NCI-H774 (cell line): ENCODE measurements at places on chromosomes 13 and 19.

GRCh38 chr13:32955881-32956594 lies 60.2 kb upstream of the KL start:
- DNase-seq, result no peak

DNA sequence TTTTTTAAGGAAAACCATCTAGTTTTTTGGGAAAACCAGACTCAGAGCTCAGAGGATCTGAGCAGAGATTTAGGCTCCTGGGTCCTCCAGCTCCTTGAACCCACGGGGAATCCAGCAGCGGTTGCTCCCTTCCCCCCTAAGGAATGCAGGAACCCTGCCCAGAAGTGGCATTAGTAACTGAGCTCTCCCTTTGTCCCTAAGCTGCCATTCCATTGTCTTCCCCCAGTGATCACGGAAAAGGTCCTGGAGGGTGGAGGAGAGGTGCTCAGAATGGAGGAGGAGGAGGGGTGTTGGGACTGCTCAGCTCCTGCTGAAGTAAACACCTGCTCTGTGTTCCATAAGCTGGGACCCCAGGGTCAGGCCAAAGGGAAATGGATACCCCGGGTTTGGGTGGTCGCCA lies 16.8 kb upstream of the OR1M1 start:
- no peak for DNase-seq

DNA sequence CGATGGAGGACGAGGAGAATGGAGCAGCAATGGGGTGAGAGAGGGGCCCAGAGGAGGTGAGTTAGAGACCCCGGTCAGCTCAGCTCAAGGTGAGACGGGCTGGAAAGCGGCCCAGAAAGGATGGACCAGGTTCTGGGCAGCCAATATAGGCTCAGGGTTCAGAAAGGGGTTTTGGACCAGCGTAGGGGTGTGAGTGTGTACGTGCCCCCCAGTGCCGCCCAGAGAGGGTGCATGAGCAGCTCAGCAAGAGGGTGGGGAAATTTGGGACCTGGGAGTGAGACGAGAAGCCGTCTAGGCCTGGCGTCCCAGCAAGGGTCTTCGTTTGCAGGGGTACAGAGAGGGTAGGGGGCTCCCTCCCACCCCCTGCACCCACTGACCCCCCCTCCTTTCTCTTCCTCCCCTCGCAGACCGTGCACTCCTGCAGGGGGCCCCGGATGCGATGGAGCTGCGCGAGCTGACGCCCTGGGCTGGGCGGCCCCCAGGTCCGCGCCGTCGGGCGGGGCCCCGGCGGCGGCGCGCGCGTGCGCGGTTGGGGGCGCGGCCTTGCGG lies 12.1 kb downstream of the FUT6 start:
- no peak for DNase-seq

DNA sequence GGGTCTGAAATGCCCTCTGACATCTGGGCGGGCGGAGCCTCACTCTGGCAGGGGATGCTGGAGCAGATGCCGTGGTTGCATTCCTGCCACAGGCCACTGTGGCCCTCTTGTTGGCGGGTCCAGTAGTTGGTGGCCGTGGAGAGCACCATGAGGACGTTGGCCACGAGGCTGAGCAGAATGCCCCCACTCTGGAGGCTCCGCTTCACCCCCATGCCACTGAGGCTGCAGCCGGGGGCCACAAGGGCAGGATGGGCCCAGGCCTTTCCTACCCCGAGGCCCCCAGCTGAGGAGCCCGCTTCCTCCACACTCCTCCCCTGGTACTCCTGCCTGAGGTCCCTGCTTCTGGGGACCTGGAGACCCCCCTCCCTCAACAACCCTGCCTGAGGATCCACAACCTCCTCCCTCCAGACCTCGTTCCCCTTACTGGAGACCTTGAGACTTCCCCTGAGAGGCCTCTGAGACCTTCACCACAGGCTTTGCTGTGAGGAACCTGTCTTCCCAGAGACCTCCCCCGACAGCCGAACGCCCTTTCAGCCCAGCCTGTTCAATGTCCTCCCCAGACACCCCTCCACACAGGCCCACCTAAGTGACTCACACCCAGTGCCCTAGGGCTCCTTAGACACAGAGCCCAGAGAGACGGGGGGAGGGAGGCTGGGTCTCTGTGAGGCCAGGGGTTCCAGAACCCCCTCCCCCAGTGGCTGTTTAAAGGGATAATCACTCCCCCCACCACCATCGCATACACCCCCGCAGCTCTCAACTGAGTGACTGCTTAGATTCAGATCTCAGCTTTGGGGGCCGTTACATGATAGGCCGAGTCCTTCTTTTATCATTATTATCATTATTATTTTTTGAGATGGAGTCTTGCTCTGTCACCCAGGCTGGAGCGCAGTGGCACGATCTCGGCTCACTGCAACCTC lies at the start of gene CLDND2:
Gene CLDND2, minus strand, starts transcription at position 638 of the 917 bp plus-strand sequence. Its CDS starts 426 bp downstream, at position 212.
- DNase-seq, result no peak

DNA sequence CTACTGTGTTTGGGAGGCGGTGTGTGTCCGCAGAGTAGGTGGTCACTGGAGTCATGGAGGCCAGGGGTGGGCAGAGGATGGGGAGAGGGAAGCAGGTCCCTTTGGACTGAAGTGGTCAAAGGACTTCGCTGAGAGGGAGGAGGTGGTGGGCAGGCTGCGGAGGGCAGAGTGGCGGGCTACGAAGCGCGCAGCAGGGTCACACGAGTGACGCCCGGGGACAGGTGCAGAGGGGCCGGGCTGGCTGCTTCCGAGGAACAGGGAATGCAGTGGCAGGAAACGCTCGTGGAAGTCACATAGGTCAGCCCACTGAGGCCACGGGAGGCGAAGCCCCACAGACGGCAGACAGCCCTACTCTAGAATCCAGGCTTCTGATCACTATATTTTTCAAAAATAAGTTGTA lies 111.5 kb downstream of the URI1 start:
- DNase-seq, result no peak

DNA sequence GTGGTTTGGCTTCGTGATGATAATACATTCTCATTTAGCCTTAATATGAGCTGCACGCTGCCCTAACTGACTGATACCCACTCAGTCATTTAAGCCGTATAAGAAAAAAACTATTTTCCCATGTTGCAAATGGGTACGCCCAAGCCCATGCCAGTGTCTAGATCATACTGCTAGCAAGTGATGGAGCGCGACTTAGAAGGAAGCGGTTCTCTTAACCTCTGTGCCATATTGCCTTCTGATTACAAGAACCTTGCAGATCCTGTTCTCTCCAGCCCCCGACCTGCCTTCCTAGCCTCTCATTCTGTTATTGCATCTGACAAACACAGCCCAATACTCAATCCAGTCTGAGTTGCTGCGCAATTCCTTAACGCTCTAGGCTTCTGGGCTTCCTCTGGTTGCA lies 603 bp downstream of the GPALPP1 start:
- DNase-seq, result no peak

DNA sequence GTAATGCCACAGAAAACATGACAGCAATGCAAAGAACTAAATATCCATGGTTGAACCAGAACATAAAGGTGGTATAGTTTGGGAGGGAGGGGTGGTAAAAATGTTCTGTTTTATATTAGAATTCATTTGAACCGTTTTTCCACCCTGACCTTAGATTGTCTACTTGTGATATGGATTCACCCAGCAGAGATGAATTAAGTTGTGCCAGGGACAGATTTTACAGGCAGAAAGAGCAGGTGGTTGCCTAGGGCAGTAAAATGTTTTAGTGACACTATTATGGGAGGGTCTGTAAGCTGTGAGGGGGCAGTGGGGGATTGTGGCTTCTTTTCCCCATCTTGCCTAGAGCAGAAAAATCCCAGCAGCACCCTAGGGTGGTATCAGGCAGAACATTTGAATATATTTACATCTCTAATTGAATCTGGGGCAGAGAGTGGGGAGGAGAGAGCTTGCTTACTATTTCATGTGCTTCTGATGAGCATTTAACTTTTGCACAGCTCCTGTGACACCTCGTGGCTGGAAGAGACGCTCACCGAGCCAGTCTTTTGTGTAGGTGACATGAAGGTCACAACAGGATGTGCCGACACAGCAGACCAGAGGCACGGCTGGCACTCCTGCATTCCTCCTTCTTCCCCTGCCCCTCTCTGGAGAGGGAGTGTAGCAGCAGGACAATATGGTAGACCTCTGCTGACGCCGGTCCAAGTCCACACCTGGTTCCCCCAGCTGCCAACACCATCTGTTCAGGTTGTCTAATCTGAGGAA lies 452.3 kb downstream of the IRS2 start:
- DNase-seq, result no peak

DNA sequence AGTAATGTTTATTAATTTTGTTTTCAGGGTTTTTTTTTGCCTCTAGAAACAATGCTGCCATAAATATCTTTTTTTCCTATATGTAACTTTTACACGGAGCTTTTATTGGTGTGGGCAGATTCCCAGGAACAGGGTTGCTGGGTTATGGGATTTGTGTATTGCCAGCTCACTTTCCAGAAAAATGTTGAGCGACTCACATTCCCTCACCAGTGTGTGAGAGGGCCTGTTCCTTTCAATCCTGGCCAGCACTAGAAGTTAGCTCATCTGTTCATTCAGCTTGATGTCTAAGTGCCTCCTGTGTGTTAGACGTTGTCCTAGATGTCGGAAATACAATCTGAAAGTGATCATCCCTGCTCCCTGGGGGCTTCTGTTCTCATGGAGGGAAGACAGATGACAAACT lies 2.6 kb downstream of the ZNF71 start:
- no peak for DNase-seq

DNA sequence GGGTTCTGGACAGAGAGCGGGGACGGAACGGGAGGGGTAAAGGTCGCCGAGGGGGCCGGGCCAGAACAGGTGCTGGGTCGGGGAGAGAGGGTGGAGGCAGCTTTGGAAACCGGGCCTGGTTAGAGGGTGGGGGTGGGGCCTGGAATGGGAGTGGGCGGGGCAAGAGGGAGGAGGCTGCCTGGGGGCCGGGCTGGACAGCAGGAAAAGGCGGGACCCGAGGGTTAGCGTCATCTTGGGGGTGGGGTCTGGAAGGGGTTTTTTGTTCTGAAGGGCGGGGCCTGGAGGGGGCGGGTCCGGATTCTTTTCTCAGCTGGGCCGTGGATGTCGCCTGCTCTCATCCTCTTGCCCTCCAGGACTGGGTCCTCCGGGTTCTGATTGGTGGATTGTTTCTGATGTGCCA lies 4.3 kb upstream of the ZNF813 start:
- DNase-seq, result no peak

DNA sequence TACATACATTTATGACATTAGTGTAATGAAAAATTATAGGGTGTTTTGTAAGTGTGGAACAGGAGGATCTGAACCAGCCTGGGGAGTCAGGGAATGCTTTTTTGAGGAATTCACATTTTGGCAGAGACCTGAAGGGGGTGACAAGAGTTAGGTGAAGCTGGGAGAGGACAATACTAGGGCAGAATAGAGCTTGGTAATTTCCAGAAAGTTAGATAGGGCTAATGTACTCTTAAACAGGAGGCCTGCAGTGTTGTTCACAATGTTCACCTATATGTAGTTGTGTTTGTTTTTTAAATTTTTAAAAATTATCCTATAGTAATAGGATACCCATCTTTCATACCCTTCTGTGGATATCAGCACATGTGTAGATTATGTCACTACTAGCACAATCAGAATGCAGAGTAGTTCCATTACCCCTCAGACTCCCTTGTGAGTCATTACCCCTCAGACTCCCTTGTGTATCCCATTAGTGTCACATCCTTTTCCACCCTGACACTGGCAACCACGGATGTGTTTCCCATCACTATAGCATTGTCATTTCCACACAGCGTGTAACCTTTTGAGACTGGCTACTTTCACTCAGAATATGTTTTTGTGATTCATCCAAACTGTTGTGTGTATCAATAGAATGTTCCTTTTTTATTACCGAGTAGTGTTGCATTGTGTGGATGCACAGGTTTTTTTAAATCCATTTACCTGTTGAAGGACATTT lies 43.1 kb downstream of the PCCA start:
- no peak for DNase-seq

GRCh38 chr13:50244713-50245574 lies 229.7 kb downstream of the KCNRG start:
- DNase-seq, result no peak
